NCI-H1417 treated with DMSO at 0.1 percent for 48 hours (cell line): ENCODE measurements at places on chromosomes 16 and 17.

GRCh38 chr16:66274335-66275110 is 92.0 kb upstream of the CDH5 start:
- no peak for DNase-seq

- DNase-seq = no peak
These were observed 84.7 kb downstream of the NLK start for GRCh38 chr17:28127196-28127595.

DNA sequence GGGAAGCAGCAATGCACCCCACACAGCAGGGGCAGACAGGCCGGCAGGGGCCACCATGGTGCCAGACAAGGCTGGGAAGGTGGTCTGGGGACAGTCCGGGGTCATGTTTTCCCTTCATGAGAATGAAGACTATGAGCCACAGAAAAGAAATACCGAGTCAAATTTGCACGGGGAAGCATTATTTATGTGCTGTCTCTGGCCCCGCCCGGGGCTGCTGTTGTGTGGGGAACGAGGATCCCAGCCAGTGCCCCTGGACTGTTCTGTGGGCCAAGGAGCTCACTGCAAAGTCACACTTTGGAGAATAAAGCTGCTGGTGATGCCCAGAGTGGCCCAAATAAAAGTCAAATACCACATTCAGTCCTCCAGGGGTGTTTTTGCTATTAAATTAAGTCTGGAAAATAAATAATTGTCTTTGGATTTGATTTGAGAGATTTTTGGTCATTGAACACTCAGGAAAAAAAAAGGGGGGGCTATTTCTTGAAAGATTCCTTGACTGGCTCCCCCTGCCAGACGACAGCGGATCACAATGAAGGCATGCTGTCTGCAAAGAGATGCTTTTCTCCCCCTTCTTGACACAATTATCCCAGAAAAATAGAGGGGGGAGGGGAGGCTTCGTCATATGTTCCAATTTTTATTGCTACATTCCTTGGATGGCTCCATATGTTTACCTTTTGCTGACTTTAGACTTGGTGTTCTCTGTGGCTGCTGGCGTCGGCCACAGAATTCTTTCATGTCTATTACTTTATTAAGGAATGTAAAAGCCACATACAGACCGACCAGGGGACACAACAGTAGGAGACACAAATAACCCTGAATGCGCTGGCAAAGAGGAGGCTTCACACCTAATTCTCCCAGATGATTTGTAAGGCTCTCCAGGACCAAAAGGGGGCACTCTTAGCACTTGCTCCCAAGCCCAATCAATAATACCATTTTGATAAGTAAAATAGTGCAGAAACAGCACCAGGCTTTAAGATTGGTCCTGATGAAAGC is 27.1 kb upstream of the ANKFN1 start:
- no peak for DNase-seq

DNA sequence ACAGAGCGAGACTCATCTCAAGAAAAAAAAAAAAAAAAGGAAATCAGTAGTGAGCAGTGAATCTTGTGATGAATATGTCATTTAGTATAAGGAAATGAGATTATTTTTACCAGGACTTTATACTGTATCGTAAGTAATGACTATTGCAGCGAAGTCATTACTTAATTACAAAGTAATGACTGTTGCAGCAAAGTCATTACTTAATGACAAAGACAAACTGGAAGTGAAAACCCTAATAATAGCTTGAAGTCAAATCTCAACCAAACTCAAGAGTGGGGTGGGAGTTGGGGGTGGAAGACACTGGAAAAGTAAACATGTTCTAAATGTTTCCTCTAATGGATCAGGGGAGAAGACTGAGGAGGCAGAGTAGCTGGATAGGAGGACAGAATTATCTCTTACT is 76.5 kb downstream of the ARHGAP44 start:
- DNase-seq = no peak

DNA sequence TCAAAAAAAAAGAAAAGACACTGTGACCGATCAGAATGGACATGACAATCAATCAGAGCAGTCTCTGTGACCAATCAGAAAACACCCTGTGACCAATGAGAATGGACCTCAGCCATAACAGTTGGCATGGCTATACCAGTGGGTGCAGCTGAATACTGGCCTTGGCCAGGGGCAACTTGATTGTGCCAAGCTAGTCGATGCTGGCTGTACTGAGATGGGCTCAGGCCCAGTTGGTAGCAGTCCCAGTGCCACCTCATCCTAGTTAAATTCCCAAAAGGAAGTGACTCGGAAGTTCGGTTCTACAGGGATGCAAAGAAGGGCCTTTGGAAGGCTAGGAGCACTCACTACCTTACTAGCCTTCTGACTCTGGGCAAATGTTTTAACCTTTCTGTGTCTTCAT is 37.2 kb upstream of the BCO1 start:
- DNase-seq = no peak

- no peak for DNase-seq
These were observed 24.7 kb downstream of the GDE1 start for GRCh38 chr16:19497176-19497575.
